Esophagus mucosa (tissue), 1 donor: ENCODE measurements at places on chromosomes 16 and 17.

GRCh38 chr17:58181796-58182195, 10.7 kb upstream of the EPX start:
- ATAC-seq, result no peak

DNA sequence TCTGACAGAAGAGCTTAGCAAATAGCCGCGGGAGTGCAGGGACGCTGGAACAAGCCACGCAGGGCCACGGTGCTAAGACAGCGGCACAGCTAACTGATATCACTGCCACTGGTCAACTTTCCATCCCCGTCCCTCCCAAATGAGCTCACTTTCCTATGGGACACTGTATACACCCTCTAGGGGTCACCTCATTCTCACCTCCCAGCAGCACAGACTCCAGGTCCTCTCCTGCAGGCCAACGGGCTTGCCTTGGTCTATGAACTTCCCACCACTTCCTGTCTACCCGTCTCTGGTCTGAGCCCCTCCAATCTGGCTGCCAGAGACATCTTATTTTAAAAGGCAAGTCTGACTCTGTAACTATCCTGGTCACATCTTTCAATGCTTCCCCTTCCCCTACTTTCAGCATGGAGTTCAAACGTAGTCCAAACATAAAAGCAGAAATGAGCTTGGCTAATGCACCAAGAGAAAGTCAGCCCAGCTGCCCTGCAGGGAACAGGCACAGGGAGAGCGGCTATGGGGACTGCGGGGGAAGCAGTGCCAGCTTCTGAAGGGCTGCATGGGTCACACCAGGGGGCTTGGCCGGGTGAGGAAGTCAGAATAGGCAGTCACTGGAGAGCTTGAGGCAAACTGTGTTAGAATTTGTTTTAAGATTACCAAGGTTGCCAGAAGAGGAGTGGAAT, 26.3 kb upstream of the SLC38A8 start:
- peak; percentile 35 for ATAC-seq

DNA sequence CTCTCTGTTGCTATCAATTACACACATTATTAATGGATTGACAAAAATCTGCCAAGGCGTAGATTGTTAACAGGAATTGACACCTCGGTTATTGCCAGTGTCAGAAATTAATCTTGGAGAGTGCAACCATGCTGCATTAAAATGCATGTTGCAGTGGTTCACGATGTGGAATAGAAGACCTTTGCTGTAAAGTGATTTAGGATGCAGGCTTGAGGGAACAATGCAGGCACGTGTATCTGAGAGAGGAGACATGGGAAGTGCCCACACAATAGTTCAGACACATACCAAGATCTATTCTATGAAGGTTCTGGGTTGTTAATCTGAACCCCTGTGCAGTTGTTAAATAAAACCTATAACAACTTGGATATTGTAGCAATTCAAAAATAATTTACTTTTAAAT, 1032.8 kb upstream of the CDH8 start:
- no peak for ATAC-seq

GRCh38 chr16:4704491-4704890, 11.1 kb downstream of the NUDT16L1 start:
- ATAC-seq, result no peak

GRCh38 chr17:41347869-41348760, 2.5 kb downstream of the KRT33A start:
- ATAC-seq, result peak; percentile 90

- no peak for ATAC-seq
These were observed 51.0 kb upstream of the CA10 start for GRCh38 chr17:52209507-52209906.

DNA sequence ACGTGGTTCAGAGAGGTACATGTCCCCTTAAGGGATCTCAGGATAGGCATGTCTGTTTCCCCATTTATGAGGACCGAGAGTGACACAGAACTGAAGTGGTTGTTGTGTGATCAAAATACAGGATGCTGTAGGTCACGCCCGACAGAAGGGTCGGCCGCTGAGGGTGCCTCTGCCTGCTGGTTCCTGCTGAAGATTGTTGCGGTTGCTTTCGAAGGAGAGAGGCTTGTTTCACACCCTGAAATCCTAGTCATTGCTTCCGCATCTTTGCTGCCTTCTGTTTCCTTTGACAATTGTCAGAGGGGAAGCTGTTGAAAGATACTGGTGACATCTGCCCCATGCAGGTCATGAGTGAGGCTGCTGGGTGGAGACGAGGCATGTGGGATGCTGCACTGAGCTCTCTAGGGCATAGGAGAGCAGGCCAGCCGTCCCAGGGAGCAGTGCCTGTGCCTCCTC, 3.8 kb upstream of the NAT9 start:
- peak; percentile 1 for ATAC-seq

DNA sequence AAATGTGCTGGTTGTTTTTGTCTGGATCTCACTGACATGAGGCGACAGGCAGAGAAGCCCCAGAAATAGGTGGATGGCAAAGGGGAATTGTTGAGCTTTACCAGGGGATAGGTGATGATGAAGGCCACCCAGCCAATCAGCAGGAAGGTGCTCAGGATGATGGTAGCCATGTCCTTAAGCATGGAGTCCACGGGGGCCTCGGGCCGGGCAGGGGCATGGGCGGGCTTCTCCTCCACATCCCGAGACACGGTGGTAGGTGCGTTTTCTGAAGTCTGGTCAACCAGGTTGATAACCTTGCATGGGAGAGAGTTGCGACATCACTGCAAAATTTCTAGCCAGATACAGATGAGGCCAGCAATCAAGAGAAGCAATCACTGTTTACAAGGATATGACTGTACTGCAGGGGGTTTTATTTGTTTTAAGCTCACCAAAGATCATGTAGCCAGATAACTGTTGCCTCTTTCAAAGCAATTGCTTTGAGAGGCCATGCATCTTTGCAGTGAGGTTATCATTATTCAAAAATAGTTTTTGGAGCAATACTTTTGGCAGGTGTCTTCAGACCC, 37.3 kb upstream of the ICAM2 start:
- ATAC-seq, result no peak

- no peak for ATAC-seq
These were observed 56.3 kb upstream of the PIRT start for GRCh38 chr17:10894220-10894619.

DNA sequence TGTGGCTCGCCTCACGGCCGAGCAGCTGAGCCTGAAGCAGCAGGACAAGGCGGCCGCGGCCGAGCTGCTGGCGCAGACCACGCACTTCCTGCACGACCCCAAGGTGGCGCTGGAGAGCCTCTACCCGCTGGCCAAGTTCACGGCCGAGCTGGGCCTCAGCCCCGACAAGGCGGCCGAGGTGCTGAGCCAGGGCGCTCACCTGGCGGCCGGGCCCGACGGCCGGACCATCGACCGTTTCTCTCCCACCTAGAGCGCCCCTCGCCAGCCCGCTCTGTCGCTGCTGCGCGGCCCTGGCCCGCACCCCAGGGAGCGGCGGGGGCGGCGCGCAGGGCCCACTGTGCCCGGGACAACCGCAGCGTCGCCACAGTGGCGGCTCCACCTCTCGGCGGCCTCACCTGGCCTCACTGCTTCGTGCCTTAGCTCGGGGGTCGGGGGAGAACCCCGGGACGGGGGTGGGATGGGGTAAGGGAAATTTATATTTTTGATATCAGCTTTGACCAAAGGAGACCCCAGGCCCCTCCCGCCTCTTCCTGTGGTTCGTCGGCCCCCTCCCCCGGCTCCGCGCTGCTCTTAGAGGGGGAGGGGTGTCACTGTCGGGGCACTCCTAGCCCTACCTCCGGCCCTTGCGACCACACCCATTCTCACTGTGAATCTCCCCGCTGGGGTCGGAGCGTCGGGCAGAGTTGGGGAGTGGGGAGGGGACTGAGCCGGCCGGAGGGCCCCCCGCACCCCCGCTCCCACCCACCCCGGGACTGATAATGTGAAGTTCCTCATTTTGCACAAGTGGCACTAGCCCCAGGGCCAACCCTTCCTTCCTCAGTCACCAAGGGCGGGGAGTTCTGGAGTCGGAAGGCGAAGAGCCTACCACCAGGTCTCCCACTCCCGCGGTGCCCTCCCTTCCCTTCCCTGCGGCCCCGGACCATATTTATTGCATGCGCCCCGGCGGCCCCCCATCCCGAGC, 4.0 kb downstream of the HIC1 start:
- ATAC-seq, result peak; percentile 55

DNA sequence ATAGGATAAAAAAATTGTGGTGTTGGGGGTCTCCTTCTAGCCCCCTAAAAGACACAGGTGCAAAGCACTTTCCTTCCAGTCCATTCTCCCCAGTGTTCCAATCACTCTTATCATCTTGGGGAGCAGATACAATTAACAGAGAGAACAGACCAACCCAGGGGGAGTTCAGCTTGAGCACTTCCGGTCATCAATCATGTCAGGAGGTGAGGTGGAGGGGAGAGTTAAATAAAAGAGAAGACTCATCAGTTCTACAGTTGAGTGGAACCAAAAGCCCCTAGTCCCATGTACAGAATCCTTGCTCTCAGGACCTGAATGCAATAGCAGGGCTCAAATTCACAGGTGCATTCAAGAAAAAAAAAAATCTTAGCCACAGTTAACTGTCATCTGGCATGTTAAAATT, 122.3 kb downstream of the DYNLRB2 start:
- ATAC-seq, result no peak

- no peak for ATAC-seq
These were observed 27.6 kb downstream of the FOXL1 start for GRCh38 chr16:86605950-86606349.

- ATAC-seq, result no peak
These were observed 408.2 kb downstream of the SEC14L1 start for GRCh38 chr17:77548967-77549366.

DNA sequence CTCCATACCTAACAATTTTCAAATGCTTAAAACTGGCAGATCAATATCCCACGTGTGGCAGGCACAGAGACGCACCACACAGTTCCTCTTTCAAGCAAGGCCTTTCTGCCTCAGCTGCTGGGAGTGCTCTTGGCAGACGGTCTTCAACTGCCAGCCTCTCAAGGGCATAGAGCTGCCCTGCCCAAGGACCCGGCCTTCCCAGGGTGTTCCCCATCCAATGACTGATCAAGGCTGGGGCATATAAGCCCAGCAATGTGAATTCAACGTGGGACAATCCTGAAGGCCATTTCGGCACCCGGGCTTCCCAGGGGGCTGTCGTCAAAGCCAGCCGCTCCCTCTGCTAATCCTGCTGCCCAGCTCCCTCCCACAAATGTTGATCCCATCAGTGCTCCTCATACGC, 107.1 kb downstream of the STX8 start:
- no peak for ATAC-seq

GRCh38 chr16:86427433-86427851, 82.9 kb upstream of the FOXF1 start:
- ATAC-seq, result no peak

- peak; percentile 48 for ATAC-seq
These were observed at the start of gene FAM20A for GRCh38 chr17:68600931-68601564. Gene FAM20A (minus strand): TSS chr17:68601367. CDS start chr17:68600666, 701 bp downstream.

DNA sequence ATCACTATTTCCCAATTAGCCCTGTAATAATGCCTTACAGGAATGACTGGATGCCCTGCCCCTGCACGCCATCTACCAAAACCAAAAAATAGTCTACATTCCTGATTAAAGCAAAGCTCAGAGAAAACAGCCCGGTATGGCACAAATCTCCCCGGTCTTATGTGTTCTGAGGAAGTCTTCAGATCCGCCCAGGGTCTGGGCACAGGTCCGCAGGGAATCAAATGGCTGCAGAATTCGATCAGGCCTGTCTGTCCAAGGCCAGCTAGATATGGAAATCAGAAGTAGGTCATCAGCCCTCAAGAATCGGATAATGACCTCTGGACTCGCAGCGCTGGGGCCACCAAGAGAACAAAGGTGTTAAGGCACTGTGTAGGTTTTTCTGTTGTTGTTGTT, 171.0 kb downstream of the ZFHX3 start:
- ATAC-seq, result no peak

DNA sequence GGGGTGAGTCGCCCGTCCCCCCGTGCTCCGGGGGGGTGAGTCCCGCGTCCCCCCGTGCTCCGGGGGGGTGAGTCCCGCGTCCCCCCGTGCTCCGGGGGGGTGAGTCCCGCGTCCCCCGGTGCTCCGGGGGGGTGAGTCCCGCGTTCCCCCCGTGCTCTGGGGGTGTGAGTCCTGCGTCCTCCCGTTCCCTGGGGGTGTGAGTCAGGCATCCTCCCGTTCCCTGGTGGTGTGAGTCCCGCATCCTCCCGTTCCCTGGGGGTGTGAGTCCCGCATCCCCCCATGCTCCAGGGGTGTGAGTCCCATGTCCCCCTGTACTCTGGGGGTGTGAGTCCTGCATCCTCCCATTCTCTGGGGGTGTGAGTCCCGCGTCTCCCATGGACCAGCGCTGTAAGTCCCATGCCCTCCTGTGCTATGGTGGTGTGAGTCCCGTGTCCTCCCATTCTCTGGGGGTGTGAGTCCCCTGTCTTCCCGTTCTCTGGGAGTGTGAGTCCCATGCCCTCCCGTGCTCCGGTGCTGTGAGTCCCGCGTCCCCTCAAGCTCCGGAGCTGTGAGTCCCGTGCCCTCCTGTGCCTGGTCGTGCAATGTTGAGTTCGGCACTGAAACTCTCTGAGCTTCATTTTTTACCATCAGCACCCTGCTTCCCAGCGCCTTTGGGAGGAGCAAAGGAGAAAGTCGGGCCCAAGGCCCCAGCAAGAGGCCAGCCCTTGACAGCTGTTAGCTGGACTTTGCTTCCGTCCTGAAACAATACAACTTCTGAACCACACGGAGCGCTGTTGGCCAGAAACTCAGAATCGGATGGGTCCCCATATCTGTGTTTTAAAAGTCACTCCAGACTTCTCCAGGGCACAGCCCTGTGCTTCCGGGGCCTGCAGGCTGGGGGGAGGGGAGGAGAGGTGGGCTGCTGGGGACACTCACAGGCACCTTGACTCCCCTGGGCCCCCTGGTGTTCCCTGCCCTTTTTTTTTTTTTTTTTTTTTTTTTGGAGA, 11.5 kb upstream of the ZC3H18 start:
- ATAC-seq, result peak; percentile 38

- no peak for ATAC-seq
These were observed 23.1 kb upstream of the RPL38 start for GRCh38 chr17:74180336-74180735.

- ATAC-seq, result no peak
These were observed 4.1 kb downstream of the DLX3 start for GRCh38 chr17:49990921-49991320.

DNA sequence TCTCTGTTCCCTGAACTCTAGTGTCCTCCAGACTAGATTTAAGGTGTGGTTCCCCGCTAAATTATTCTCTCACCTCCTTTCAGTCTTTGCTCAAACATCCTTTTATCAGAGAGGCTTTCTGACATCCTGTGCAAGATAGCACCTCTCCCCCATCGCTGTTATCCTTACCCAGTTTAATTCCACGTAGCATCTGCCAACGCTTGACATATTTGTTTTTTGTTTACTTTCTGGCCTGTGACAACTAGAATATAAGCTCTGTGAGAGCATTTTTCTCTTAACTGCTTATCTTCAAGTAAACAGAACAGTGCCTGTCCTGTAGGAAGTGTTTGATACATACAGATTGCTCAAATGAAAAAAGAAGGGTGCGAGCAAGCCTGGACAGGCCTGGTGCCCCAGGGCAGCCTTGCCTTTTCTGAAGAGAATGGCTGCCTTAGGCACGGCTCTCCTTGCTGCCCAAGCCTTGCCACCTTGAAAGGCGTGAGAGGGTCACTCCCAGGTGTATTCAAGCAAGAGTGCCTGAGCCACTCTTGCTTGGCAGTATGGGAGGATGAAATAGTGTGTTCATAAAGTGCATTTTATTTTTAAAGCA, 9.7 kb downstream of the DYNLL2 start:
- peak; percentile 45 for ATAC-seq
